ENCODE measurements at places on chromosomes 3 and 15.

DNA sequence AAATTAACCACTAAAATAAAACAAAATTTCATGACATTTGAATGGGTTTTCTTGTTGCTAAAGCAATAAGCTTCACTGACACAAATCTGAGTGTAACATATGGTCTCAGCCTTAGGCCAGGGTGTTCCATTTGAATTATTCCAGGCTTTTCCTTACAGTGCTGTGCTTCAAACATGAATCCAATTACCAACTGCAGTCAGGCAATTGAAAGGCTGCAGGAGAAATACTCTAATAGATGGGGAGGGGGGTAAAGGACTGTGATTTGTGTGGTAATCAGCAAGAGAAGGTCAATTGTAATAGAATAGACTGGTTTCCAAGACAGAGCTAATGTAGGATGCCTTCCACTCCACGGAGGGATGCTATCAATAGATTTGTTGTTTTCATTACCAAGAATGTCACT lies 466.7 kb downstream of the C3orf38 start:
- no peak for DNase-seq

DNA sequence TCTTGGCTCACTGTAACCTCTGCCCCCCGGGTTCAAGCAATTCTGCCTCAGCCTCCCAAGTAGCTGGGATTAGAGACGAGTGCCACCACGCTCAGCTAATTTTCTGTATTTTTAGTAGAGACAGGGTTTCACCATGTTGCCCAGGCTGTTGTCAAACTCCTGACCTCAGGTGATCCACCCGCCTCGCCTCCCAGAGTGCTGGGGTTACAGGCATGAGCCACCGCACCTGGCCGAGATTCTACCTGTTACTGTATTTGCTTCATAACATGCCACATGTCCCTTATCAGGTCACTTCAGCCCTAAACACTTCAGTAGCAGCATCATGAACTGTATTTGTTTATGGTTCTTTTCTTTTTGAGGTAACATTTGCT lies 7.5 kb upstream of the LCTL start:
- DNase-seq, result no peak

DNA sequence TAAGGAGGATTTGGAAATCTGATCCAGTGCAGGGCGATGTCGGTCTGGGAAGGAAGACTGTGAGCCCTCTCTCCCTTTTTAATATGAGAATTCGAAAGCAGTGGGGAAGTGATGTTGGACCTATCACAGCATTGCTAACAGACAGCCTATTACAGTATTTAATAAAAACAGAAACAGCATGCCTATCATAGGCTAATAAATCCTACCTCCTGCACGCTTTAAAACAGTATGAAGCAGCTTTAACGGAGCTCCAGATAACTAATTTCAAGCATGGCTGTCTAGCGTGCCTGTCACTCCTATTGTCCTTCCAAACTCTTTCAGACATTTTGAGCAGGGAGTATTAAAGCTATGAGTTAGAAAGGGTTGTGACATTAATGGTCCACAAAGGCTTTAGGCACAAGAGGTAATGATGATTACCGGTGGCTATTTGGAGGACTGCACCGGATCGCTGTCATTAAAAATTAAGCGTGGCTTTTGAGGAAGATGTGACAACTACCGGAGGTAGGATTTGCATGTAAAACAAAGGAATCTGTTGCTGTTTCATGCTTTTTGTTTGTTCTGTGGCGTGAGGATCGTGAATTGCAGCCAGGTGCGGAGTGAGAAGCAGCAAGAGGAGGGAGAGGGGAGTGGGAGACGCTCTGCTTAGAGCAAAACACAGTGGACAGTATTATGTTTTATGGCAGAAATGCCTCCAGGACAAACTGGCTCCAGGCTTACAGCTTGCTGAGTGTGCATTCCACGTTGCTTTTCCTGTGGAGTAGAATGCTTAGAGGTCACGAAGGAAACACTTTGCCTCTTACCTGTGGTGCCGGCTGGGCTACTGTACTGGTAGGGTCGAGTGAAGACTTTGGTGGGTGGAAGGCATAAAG lies at the start of gene KCNMB2:
Gene KCNMB2 (plus strand): TSS at position 226 of the 869 bp plus-strand sequence.
- peak; percentile 20 for DNase-seq

DNA sequence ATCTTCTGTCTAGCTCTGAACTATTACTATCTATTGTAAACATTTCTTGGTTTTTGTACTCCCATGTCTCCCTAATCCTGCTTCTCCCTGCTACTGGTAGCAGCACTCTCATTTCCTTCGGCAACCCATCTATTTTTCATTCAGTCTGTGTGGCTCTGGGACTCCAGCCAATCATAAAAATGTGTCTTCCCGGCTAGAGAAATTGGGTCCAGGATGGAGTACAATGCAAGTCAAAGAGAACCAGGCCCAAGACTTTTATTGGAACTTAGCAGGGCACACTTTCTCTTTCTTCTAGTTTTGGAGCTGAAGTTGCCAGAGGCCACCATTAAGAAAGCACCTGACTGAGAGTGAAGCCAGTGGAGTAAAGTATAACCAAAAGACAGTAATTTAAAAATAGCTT lies 22.8 kb upstream of the ARHGEF26 start:
- DNase-seq, result no peak

DNA sequence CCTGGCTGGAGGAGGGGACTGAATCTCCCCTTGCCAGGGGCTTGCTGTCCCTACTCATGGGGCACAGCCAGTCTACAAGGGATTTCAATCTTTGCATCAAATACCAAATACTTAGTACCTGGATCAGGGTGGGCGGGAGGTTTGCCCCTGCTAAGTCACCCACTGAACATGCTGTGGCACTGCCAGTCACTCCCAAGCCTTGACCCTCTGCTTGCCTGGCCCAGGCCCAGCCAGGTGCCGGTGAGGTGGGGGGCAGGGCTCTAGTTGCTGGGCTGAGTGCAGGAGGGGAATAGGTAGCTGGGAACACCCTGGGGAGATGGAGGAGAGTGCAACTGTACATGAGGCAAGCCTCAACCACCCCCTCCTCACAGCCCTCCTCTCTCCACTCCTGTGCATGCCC lies 136.3 kb upstream of the LRTM1 start:
- no peak for DNase-seq

DNA sequence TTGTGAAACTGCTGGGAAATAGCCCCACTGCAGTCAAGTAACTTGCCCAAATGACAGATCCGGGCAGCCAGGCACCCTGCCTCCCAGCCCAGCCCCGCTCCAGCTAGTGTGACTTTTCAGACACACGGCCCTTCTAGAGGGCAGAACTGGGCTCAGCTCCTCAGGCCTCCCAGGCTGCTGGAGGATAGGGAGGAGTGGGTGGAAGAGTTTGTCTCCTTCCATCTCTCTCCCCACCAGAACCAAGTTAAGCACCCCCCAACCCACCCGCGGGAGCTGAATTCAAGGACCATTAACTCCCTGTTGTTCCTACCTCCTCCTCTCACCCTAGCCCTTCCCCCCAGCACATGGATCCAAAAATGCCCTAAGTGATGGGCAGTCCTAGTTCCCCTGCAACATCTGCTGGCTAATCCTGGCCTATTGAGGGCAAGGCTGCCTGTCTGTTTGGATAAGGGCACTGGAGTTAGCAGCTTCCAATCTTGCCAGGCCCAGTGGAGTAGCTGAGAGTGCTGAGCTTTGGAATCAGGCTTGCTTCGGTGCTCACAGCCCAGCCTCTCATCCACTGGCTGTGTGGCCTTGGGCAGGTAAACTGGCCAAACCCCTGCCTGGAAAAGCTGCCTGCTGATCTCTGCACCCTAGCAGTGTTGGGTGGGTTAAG lies 3.1 kb downstream of the CCDC33 start:
- peak; percentile 53 for DNase-seq

DNA sequence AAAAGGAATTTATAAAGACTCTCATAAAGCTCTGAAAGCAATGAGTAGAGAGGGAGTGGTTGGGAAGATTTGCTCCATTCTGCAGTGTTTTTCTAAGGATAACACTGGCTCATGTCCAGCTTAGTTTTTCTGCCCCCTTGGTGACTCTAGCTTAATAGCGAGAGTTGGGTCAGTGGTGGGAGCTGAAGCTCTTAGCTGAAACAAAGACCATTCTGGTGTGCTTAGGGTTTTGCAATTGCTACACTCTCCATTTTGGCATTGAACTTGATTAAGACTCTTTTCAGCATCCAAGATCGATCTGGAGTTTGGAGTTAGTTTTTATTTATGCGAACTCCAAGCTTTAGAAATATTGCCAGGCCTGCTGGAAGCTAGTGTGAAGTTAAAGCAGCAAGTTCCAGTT lies 98.0 kb downstream of the ATG7 start:
- DNase-seq, result no peak

DNA sequence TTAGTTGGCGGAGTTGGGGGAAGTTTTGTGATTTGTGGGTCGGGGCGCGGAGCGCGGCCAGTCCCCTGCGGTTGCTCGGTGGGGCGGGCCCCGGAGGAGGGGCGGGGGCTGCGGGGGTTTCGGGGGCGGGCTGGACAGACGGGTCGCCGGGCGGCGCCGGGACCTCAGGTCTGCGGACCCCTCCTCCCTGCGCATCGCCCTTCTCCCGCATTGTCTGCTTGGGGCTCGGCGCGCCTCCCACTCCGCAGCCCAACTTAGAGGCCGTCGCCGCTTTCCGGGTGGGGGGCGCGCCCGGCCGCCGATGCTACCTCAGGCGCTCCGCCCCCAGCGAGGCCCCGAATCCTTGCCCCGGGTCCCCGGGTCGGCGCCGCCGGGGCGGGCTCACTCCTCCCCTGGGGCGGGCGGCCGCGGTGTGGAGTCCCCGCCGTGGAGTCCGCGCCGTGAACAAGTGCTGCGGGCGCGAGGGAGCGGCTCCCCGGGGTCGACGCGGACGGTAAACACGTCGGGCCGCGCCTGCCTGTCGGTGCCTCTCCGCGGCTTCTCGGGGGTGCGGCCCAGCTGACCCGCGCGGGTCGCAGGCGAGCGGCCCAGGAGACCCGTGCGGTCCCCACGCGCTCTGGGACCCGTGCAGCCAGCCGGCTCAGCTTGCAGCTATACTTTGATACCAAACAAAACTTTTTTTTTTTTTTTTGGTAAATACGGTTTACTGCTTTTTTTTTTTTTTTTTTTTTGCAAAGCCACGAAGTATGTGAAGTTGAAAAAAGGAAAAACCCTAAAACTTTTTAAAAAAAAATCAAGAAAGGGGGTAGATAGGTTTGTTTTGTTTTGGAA lies 624 bp downstream of the AKAP13 start:
- DNase-seq, result no peak

- DNase-seq, result no peak
Observed at GRCh38 chr15:57915827-57916531, 149.5 kb downstream of the ALDH1A2 start.

GRCh38 chr15:40790718-40791117 lies 16.2 kb upstream of the ZFYVE19 start:
- no peak for DNase-seq

DNA sequence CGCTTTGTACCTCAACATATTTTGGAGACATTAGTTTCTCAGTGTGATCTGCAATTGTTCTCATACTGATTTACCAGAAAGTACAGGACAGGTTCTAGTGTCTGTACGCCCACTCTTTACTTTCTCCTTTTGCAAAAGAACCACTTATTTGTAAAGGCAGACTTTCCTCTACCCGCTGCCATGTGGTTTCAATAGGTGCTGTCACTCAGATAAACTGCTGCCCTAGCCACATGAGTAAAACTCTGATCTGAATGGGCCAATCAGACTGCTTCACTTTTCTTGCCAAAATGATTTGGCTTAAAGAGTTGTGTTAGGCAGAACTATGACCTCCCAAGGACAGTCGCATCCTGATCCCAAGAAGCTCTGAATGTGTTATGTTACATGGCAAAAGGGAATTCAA lies 984.6 kb upstream of the NR2F2 start:
- no peak for DNase-seq

GRCh38 chr3:40631341-40631995 lies 106.7 kb downstream of the ZNF621 start:
- DNase-seq, result no peak

GRCh38 chr3:88433568-88433967 lies 283.8 kb downstream of the C3orf38 start:
- DNase-seq, result no peak

GRCh38 chr3:108008931-108009639 lies 81.7 kb downstream of the CD47 start:
- DNase-seq, result no peak

DNA sequence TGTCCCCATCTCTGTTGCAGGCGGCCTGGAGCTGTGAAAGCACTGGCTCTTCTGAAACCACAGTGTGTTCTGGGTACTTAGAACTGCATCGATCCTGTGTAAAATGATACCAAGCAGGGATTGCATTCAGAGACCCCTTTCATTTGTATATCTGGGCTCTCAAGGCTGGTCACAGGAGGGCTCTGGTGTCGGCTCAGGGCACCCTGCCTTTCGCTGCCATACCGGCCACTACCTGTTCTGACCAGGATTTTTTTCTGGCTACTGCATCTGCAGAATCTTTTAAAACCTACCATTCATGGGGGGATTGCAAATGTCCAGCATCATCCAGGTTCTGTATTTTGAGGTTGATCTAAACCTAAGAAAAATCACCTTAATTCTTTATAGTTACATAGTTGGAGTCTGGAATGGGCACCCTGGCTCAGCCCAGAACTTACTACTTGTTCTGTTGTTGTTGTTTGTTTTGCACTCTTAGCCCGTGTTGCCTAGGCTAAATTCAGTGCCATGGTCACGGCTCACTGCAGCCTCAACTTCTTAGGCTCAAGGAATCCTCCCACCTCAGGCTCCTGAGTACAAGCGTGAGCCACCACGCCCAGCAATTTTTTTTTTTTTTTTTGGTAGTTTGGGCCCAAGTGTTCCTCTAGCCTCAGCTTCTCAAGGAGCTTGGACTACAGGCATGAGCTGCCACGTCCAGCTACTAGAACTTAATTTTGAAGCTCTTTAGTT lies 52.7 kb downstream of the TRIM71 start:
- DNase-seq, result peak; percentile 19

GRCh38 chr15:32733281-32733680 lies 15.5 kb downstream of the GREM1 start:
- peak; percentile 55 for DNase-seq

- no peak for DNase-seq
Observed at GRCh38 chr3:195149292-195150030, 121.5 kb downstream of the XXYLT1 start.

GRCh38 chr3:69092030-69092516 lies 7.3 kb downstream of the ARL6IP5 start:
- no peak for DNase-seq

DNA sequence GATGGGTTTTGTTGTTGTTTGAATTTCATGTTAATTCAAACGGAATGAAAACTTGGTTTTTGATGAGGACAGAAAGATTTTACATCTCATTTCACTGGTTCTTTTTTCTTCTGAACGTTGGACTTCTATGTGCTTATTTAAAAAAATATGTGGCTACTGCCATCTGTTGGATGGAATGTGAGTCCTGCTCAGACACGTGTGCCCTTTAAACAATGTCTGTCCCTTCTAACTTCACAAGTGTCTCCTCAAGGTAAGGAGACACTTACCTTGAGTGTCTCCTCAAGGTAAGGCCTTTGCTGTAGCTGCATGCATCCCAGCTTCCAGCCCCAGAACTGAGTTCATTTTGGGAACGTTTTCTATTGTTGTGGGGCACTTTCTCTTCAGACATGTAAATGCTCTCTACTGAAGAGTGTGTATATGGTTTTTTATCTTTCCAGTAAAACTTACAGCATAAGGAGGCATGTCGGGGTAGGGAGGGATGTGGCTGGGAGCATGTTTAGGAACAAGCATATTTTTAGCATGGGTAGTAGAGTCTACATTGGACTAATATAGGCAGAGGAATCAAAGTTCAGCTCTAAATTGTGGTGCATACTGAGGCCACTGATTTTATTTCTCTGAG lies 63.1 kb upstream of the UBE3A start:
- DNase-seq, result peak; percentile 1

All from DMS79 (cell line).